ENCODE measurements at places on chromosomes 12 and 14. TPM values are rescaled to one million over a fixed set of nuclear protein-coding genes. Genes with fewer than 3 reads are reported as not detected.

GRCh38 chr12:40999210-40999609 lies 188.9 kb upstream of the PDZRN4 start:
- H3K36me3 ChIP-seq = no peaks in the 10 kb centered on the region
- H3K27ac ChIP-seq = no peak overlapping the region
- H3K4me3 ChIP-seq = no peak overlapping the region

OR6C68 gene
- not detected for total RNA-seq

DNA sequence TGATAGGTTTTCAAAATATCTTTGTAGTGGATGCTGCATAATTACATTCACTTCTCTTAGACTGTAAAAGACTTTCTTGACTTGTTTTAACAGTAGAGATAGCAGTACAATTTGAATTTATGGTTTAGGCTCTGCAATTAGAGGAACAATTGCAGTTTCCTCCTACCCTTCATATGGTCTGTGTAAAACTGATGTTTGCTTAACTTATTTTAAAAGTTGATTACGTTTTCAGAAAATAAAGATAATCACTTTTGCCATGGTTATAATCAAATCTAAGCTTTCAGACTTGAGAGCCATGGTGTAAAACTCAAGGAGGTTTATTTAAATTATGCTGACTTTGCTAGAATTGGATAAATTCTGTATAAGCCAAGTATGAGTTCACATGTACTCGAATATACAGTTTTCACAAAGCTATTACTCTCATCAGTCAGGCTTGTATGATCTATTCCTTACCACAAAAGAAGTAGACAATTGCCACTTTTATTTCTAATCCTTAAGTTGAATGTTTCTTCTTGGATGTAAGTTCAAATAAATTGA lies 2.5 kb upstream of the MAPK1IP1L start:
- peaks cover 11% of the 10 kb centered on the region for H3K4me1 ChIP-seq
- no peak overlapping the region for H3K27ac ChIP-seq
- H3K27me3 ChIP-seq = no peaks in the 10 kb centered on the region

DNA sequence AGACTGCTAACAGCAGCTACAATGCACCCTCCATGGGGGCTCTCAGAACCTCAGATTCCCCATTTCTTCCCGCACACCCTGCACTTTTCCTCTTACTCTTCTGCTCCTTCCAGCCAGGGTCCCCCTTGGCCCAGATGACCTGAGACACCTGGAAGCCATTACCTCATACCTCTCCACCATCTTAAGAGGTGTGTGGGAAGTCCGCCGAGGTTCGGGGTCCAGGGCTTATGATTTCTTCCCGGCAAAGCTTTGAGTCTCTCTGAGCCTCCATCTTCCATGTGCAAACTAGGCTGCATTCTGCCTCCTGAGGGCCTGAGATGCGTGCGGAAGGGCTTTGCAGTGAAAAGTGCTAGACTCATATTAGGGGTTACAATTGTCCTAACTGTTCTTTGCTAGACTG lies 5.3 kb downstream of the GSC start:
- no peak overlapping the region for H3K4me3 ChIP-seq
- no peak overlapping the region for H3K27ac ChIP-seq
- H3K27me3 ChIP-seq = peaks cover 2% of the 10 kb centered on the region
- H3K36me3 ChIP-seq = no peaks in the 10 kb centered on the region
- DNase-seq = no peak

KLHDC1 gene
- total RNA-seq = 0.98 TPM
